ENCODE measurements at places on chromosomes 6 and 20. TPM values are rescaled to one million over a fixed set of nuclear protein-coding genes. Genes with fewer than 3 reads are reported as not detected.

- DNase-seq = no peak
Observed at GRCh38 chr6:12208673-12209072, 81.5 kb upstream of the EDN1 start.

DNA sequence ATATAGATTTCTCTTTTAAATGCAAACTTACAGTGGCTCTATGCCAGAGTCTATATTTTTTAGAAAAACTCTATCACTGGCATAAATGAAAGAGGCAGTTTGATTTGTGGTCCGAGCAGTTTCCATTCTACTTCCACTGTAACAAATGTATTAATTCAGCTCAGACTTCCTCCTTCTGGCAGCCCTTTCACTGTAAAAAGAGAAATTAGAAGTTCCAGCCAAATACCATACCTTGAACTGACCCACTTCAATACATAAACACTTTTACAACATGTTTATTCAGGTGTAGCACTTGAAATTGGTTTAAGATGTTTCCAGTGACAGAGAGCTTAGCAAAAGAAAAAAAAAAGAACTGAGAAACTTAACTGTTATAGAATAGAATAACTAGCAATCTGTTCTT lies 99.3 kb downstream of the BMP5 start:
- no peak for DNase-seq

- peak; percentile 28 for DNase-seq
Observed at GRCh38 chr20:53579266-53579580, 14.4 kb downstream of the ZNF217 start.

DNA sequence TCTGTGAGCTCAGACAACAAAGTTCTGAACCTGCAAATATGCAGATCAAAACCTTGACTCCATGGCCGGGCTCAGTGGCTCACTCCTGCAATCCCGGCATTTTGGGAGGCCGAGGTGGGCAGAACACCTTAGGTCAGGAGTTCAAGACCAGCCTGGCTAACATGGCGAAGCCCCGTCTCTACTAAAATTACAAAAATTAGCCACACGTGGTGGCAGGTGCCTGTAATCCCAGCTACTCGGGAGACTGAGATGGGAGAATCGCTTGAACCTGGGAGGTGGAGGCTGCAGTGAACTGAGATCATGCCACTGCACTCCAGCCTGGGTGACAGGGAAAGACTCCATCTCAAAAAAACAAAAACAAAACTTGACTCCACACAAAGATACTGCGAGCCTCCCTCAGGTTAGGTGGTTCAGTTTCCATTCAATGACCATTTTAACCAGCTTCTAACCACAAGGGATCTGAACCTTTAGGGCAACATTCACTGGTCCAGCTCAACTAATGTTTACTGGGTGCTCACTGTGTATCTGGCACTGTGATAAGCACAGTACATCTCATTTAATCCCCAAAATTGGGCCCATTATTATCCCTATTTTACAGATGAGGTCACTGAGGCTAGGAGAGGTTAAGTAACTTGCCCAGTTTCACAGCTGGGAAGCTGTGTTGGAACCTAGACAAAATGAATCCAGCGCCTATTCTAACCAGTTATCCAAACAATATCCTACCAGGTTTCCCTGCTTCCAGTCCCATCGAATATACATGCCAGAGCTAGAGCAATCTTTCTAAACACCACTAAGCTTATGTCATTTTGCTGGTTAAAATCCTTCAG lies 1.8 kb downstream of the SNRPB start:
- DNase-seq = no peak

MAFB gene
- total RNA-seq = 0.52 TPM

WFDC5 gene
- total RNA-seq = not detected
